Astrocyte of the cerebellum (primary cell): ENCODE measurements at places on chromosomes 2 and 18.

DNA sequence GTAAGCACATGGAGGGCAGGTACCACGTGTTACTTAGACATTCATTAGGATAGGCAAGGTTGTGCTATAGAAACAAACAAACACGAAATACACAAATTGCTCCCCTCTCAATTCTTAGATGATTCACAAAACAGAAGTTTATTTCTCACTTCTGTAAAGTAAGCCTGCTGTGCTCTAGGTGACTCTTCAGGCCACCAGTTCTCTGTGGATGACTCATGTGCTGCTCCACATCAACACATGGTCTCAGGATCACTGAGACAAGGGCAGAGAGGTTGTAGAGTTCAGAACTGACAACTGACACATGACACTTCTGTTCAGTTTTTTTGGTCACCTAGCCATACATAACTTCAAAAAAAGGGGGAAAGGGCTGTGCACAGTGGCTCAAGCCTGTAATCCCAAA is 70.6 kb downstream of the DAW1 start:
- DNase-seq, result no peak

DNA sequence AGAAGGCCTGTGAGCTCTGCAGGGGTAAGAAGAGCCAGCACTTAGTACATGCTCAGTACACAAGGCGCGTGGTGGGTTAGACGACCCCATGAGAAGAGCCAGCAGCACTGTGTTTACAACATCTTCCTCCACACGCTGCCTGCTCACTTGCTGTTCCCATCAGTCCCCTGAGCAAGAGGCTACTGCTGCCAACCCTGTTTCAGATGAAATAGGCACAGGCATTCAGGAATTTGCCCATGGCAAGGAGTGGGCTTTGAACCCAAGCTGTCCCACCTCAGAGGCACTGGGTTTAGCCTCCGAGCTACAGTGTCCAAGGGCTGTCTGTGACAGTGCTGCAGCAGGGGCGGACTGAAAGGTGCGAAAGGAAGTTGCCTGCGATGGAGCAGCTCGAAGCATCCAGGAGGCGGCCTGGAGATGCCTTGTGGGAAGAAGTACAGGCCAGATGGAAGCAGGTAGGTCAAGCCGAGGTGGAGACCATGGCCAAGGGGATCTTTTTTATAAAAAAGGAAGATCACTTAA is 121.5 kb upstream of the PXDN start:
- DNase-seq, result no peak

- DNase-seq, result peak; percentile 16
These were observed 130.8 kb downstream of the ZNF236 start for GRCh38 chr18:76953156-76953555.

DNA sequence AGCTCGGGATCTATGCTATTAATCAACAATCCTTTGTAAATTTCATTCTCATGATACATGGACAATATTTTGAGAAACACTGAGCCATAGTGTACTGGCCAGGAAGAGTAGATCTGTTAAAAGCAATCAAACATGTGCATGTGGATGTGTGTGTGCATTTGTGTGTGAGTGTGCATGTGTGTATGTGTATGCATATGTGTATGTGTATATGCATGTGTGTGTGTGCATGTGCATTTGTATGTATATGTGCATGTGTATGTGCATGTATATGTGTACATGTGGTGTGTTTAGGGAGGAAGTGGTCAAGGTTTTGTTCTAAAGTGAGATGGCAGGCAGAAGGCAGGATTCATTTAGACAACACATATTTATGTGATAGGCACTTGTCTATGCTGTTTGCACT is 623.8 kb downstream of the ADCYAP1 start:
- DNase-seq, result no peak

DNA sequence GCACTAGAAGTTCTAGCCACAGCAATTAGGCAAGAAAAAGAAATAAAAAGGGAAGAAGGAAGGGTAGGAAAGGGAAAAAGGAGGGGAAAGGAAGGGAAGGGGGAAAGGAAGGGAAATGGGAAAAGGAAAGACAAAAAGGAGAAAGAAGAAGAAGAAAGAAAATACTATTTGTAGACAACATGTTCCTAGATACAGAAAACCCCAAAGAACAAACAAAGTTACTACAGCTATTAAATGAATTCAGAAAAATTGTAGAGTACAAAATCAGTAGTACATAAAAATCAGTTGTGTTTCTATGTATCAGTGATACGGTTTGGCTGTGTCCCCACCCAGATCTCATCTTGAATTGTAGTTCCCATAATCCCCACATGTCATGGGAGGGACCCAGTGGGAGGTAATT is 52.3 kb downstream of the RPE start:
- no peak for DNase-seq

DNA sequence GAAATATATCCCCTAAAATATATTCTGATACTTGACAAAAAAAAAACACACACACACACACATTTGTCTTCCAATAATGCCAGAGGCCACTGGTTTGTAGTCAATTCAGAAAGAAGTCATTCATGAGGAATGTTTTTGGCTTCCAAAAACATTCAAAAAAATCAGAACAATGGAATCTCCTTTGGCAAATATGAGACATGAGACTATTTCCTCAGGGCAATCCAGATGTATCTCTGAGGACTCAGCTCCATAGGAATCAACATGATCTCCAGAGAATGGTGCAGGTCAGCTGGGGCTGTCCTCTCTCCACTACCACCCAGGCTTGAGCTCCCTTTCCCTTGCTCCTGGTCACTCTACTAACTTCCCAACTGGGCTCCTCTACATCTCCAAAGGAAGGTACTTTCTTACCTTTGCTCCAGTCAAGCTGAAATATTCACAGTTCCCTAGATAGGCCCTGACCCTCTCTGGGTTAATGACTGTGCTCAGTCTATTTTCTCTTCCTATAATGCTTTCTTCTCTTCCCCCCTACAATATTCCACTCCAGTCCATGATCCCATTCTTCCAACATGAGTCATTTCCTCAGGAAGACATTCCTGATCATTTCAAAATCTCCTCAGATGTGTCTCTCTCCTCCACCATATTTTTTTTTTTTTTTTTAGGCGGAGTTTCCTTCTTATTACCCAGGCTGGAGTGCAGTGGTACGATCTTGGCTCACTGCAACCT is 145.3 kb downstream of the C1D start:
- DNase-seq, result peak; percentile 81

DNA sequence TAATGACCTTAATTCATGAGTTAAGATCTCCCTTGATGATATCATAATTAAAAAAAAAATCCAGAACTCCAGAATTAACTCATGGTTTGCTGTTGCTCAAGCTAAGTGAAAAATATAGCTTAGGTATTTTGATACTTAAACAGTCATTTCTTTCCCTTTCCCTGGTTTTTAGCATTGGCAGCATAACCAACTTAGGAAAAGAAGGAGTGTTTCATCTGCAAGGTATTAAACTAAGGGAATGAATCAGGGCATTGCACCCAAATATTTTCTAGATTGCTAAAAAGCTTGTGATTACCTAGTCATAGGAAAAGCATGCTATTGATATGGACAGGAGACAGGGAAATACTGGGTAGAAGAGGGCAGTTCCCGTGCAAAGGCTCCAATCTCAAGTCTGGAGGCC is 207.2 kb downstream of the LRP1B start:
- no peak for DNase-seq

- DNase-seq, result no peak
These were observed 17.1 kb downstream of the CREB1 start for GRCh38 chr2:207546822-207547221.

DNA sequence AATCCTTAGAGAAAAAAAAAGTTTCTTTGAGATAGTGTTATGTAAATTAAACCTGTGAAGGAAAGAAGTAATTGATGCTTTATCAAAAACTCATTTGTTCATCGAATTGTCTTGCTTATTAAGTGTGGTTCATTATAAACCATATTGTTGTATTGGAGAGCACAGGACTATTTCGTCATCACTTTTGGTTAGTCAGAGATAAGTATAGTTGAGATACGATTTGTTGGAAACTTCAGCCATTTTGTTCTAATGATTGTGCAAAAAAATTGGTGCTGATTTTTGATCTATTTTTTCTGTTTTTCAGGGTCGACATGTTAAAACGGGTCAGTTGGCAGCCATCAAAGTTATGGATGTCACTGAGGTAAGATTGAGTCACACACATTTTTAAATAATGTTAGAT is 92.9 kb downstream of the MAP4K4 start:
- DNase-seq, result no peak

DNA sequence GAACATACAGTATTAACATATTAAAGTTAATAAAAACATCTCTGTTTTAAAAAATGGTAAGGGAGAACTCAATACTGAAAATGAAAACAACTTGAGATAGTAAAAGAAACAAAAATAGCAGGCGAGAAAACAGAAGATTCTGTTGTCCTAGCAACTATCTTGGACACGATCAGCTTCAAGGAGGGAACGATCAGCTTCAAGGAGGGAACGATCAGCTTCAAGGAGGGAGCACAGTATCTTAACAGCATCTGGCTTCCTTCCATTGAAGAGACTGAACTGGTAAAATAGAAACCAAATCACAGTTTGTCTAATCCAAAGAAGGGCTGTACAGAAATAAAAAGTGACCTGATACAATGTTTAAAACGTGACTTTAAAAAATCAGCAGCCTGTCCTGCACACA is 51.8 kb downstream of the NDUFA10 start:
- no peak for DNase-seq

- DNase-seq, result no peak
These were observed 199.4 kb downstream of the GBX2 start for GRCh38 chr2:235968616-235969324.

- no peak for DNase-seq
These were observed 814 bp downstream of the FKBP7 start for GRCh38 chr2:178477443-178478129.

DNA sequence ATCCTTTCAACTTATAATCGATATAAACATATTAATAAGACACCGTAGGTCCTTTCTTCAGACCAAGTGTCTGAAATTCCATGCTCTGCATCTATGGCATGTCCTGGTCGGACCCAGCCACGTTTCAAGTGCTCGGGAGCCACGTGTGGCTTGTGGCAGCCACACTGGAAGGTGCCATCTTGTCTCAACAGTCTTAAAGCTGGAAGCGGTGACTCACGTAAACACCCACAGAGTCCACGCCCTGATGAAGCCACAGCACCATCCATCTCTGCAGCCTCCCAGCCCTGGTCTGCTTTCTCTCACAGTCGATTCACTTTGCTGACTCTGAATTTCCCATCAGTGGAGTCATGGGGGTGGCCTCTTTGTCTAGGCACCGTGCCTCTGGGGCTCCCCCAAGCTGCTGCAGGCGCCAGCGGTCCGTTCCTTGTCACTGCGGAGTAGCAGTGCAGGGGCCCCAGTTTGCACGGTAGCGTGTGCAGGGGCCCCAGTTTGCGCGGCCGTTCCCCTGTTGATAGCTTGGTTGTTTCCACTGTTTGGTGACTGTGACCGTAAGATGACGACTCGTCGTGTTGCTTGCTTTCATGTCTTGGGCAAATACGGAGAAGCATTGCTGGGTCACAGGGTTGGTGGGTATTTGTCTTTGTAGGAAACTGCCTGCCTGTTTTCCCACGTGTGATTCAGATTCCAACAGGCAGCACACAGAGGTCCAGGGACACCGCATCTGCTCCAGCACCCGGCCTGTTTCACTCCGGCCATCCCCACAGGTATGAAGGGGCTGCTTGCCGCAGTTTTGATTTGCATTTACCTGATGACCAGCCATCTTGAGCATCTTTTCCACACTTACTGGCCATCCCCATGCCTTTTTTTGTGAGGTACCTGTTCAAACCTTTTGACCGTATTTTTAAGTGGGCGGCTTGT is 240.3 kb downstream of the HDAC4 start:
- no peak for DNase-seq

GRCh38 chr2:8620611-8621382 is 61.1 kb upstream of the ID2 start:
- DNase-seq, result no peak

DNA sequence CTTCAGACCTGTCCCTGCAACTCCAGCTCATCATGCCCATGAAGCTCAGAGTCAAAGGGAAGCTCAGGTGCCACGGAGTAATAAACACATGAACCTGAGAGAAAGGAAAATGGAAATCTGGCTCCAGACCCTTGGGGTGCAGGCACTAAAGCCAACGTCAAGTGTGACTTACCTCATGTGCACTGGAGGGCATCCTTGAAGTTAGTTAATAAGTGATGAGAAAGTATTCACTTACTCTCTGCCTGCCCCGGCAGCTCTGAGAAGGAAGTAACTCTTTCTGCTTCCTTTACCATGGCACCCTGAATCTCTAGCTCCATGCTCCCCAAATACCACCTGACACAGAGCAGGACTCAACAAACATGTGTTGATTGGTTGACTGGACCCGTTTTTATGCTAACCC is 21.4 kb upstream of the AGAP1 start:
- no peak for DNase-seq

GRCh38 chr2:188367164-188367563 is 75.5 kb downstream of the GULP1 start:
- DNase-seq, result no peak

GRCh38 chr2:19178175-19178574 is 180.2 kb downstream of the OSR1 start:
- no peak for DNase-seq

DNA sequence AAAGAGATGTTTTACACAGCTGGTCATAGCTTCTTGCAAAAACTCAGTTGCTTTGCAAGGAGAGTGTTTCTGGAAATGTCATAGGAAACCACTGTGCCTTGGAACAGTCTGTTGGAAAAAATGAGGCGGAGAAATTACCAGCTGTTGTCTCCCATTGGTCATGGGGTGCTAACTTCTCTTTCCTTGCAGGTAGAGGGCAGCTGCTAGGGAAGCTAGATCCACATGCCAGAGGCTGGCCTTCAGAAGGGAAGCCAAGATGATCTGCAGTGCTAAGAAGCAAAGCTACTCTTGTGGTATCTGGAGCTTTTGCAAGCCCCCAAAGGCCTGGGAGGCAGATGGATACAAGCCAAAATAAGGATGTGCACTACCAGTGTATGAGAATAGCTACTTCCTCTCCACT is 34.8 kb upstream of the LAMA1 start:
- DNase-seq, result no peak

- peak; percentile 65 for DNase-seq
These were observed 101.6 kb downstream of the AP1S3 start for GRCh38 chr2:223735659-223736244.

- no peak for DNase-seq
These were observed 51.8 kb downstream of the COL5A2 start for GRCh38 chr2:189127756-189128155.

GRCh38 chr18:41767960-41768359 is 187.1 kb upstream of the PIK3C3 start:
- no peak for DNase-seq

DNA sequence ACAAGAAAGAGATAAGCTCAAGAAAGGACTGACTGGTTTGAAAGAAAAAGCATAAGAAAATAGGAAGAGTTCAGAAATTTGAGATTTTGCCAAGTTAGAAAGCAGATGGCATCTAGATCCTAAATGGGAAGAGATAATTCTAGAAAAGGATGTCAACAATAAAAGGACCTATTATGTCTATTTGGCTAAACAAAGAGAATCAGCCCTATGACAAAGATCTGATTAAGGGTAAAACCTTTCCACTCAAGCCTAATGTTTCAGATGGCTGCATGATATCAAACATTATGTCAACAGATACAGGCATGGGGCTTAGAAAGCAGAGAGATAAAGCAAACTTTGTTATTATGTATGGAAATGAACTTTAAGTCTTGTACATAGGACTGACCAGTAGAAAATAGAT is 465.0 kb upstream of the TRIB2 start:
- DNase-seq, result no peak
